ENCODE measurements at places on chromosomes 16 and 17.

DNA sequence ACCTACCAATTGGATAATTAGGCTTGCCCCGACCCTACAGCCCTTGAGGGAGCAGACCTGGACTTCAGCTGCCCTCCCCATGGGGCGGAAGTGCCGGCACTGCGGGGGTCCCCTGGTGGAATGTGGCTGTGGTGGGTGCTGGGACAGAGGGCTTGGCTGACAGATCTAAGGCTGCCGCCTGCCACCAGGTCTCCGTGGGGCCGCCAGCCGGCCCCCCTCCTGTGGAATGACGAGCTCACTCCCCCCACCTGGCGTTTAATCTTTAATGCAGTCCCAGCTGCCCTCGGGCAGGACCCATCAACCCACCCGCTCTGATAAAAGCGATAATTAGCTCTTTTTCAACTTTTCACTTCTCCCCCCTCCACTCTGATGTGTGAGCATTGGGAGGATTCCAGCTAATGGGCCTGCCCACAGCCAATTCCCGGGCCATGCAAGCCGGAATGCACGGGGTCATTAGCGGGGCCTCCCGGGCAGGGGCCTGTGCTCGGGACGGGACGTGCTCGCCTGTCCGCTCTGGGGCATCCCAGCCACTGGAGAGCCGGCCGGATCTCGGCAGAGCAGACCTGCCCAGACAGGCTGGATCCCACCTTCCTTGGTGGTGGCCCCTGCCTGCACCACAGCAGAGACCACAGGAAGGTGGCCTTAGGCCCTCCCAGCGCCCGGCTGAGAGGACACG, 28.3 kb upstream of the GOSR2 start:
- no peak for DNase-seq

- DNase-seq, result no peak
These were observed 3.1 kb upstream of the BANP start for GRCh38 chr16:87948119-87948545.

DNA sequence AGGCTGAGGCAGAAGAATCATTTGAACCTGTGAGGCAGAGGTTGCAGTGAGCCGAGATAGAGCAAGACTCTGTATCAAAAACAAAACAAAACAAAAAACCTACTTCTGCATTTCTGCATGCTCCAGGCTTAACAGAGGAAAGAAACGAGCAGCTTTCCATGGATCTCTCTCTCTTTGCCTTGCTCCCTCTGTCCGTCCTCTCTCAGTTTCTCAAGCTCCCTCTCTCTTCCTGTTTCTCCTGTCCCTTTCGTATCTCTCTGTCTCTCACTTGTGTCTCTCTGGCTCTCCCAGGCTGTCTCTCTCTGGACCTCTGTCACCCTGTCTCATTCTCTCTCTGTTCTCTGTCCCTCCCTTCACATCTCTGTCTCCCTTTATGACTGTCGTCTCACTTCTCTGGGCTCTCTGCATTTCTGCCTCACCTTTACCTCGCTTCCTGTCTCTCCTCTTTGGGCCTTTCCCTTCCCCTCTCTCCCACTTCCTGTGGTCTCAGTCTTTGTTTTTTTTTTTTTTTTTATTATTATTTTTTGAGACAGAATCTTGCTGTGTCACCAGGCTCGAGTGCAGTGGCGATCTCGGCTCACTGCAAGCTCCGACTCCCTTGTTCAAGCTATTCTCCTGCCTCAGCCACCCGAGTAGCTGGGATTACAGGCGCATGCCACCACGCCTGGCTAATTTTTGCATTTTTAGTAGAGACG, 4.1 kb upstream of the PITPNA start:
- DNase-seq, result no peak

DNA sequence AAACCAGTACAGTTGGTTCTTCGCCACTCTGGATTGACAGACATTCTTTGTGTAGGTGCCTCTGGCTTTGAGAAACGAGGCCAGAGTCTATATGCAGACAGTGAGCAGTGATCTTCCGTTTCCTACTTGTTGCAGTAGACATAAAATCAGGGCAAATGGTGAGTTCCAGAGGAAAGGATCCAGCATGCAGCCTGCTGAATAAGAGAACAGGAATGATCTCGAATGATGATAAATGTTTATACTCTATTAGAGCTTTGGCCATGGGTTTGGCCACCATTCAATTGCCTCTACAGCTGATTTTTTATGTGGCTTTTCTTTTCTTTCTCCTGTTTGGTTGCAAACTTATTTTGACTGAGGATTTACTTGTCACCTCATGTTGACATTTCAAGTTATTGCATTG, 286.7 kb downstream of the IRX3 start:
- DNase-seq, result no peak

GRCh38 chr16:14148016-14148415, 76.9 kb downstream of the MRTFB start:
- DNase-seq, result no peak

DNA sequence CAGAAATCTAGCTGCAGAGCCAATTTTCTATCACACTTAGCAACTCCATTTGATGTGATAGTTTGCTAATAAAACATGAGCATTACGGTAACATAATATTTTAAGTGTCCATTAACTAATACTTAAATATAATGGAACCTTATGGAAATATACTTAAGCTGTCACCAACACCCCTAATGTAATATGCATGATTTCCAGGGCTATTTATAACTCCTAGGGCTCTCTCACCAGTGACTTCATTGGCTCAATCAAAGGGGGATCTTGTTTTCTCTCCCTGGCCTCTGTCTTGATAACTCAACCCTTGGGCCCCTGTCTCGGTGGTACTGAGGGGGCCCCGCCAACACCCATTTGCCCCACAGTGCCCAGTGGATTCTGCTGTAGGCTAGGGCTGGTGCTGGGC, 170.4 kb downstream of the SALL1 start:
- no peak for DNase-seq

GRCh38 chr16:11112723-11113348, 143.2 kb downstream of the SOCS1 start:
- no peak for DNase-seq
